ENCODE measurements at places on chromosomes 13 and 19. TPM values are rescaled to one million over a fixed set of nuclear protein-coding genes. Genes with fewer than 3 reads are reported as not detected.

Gene COX7A1
- 26.8 TPM for total RNA-seq

Gene ZNF468
- 16.3 TPM for total RNA-seq

Gene CILP2
- not detected for total RNA-seq

Gene NLRP4
- not detected for total RNA-seq

Gene RASGRP4
- total RNA-seq, result not detected

Gene METTL21C
- total RNA-seq, result not detected

Gene TJP3
- not detected for total RNA-seq

Gene RSPH6A
- total RNA-seq, result 0.25 TPM

Gene TPTE2
- not detected for total RNA-seq

Gene ATP4B
- total RNA-seq, result not detected

Gene NEK3
- 23.5 TPM for total RNA-seq

Gene DPRX
- not detected for total RNA-seq

Gene ZNF112
- total RNA-seq, result 7.5 TPM

Gene FOXA3
- total RNA-seq, result not detected

Gene ZNF600
- 7.9 TPM for total RNA-seq

Gene ATP4A
- total RNA-seq, result not detected

Gene ATCAY
- not detected for total RNA-seq

Gene EPS8L1
- 18.1 TPM for total RNA-seq

Gene TMPRSS9
- total RNA-seq, result not detected

Gene LRP3
- 19.4 TPM for total RNA-seq

Gene SBSN
- total RNA-seq, result not detected

Gene ZNF561
- total RNA-seq, result 44.9 TPM

Gene ZNF813
- total RNA-seq, result 2.3 TPM

Gene NRTN
- total RNA-seq, result 0.30 TPM

Gene APLP1
- 9.0 TPM for total RNA-seq

Gene PGLYRP2
- total RNA-seq, result not detected

Gene ZNF878
- total RNA-seq, result not detected

Gene FREM2
- total RNA-seq, result not detected

Gene CYP4F2
- total RNA-seq, result not detected

Gene NCAN
- total RNA-seq, result not detected

Gene C19orf44
- total RNA-seq, result 4.8 TPM

Gene ZNF579
- 15.7 TPM for total RNA-seq

Gene VWA8
- total RNA-seq, result 11.3 TPM

Gene CEACAM7
- not detected for total RNA-seq

Gene SGCG
- total RNA-seq, result not detected

Data from endothelial cell of umbilical vein (primary cell).